Breast epithelium (tissue), 4 donors: ENCODE measurements at places on chromosomes 12 and 14. TPM values are rescaled to one million over a fixed set of nuclear protein-coding genes. Genes with fewer than 3 reads are reported as not detected.

The ESPL1 gene
- total RNA-seq, result 1.3 TPM

The DUSP6 gene
- 97.5 TPM for total RNA-seq

The RND1 gene
- total RNA-seq, result 3.3 TPM

The IFNG gene
- not detected for total RNA-seq

The LRP1-AS gene
- total RNA-seq, result not detected

The C12orf60 gene
- 1.4 TPM for total RNA-seq

The ZFHX2 gene
- total RNA-seq, result 1.2 TPM

- H3K27me3 ChIP-seq, result no peaks in the 10 kb centered on the region
- peak overlapping the region; percentile 21 for H3K27ac ChIP-seq
- no peak overlapping the region for H3K4me3 ChIP-seq
- DNase-seq, result no peak
Measured at GRCh38 chr12:106759526-106760183, 14.8 kb upstream of the RIC8B start.

- no peaks in the 10 kb centered on the region for H3K36me3 ChIP-seq
- DNase-seq, result no peak
- no peak overlapping the region for H3K27ac ChIP-seq
Measured at GRCh38 chr12:109892748-109893147, 7.3 kb upstream of the TCHP start.

DNA sequence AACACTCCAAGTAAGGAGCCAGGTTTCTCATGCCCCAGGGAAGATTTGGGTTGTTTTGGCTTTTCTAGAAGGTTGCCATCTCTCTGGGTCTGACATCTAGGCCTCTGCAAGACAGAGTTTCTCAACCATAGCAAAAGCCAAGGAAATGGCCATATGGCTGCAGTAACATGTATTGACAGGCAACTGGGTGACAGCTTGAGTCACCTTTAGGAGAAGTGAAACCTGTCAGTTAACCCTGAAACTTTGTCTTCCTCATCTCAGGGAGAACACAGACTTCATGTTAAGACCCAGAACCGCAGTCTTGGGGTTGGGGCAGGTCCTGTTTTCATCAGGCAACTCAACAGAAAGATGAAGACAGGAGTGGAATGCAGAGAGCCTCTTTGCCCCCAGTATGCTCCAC lies 46.0 kb upstream of the PLBD1 start:
- H3K36me3 ChIP-seq, result no peaks in the 10 kb centered on the region
- no peaks in the 10 kb centered on the region for H3K4me1 ChIP-seq
- no peaks in the 10 kb centered on the region for H3K27me3 ChIP-seq
- no peak overlapping the region for H3K27ac ChIP-seq
- no peak for DNase-seq

DNA sequence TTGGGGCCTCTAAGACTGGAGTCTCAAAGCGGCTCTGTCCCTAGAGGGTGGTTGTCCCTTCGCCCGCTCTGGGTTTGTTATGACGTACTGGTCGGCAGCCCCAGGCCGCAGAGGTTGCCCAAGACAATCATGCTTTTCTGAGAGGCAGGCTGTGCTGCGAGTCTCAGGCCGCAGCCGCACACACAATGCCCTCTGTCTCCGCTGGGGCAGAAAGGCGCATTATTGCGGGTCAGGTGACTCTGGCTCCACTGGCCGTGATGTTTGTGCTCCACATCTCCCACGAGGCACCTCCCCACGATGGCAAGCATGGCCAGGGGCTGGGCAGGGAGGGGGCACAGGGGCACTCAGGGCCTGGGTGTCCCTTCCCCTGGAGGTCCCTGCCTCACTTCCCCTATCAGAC lies 21.0 kb upstream of the PLEKHG3 start:
- H3K4me1 ChIP-seq, result no peaks in the 10 kb centered on the region
- H3K27ac ChIP-seq, result peak overlapping the region; percentile 83
- H3K36me3 ChIP-seq, result no peaks in the 10 kb centered on the region
- H3K27me3 ChIP-seq, result no peaks in the 10 kb centered on the region

- H3K27ac ChIP-seq, result no peak overlapping the region
- no peaks in the 10 kb centered on the region for H3K4me1 ChIP-seq
- no peaks in the 10 kb centered on the region for H3K36me3 ChIP-seq
- H3K27me3 ChIP-seq, result no peaks in the 10 kb centered on the region
- DNase-seq, result no peak
Measured at GRCh38 chr12:15679151-15679550, 110.0 kb downstream of the EPS8 start.

DNA sequence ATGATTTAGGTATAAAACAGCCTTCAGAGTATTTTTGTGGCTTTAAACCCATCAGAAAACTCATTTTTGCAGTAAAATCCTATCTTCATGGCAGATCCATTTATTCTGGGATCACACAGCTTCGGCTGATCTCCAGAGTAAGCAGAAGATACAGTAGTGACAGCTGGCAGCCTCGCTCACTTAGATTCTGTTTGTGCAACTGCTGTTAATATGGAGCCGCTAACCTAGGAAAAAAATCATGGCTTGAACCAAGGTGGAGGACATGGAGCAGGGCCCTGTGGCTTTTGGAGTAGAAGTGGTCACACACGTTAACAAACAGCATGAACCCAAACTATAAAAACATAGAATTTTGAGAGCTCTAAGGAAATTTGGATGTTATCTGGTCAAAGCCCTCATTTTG lies 137.2 kb upstream of the ARHGAP5 start:
- no peaks in the 10 kb centered on the region for H3K27me3 ChIP-seq
- H3K4me3 ChIP-seq, result no peak overlapping the region
- DNase-seq, result no peak
- no peak overlapping the region for H3K27ac ChIP-seq

- H3K4me1 ChIP-seq, result no peaks in the 10 kb centered on the region
- H3K4me3 ChIP-seq, result no peak overlapping the region
- DNase-seq, result no peak
- peak overlapping the region; percentile 10 for H3K27ac ChIP-seq
- H3K36me3 ChIP-seq, result no peaks in the 10 kb centered on the region
Measured at GRCh38 chr12:64674367-64674922, 64.2 kb downstream of the RASSF3 start.

GRCh38 chr12:52210186-52210924 lies 18.5 kb upstream of the KRT80 start:
- DNase-seq, result peak; percentile 46
- peak overlapping the region; percentile 18 for H3K27ac ChIP-seq
- H3K4me1 ChIP-seq, result no peaks in the 10 kb centered on the region

- H3K4me3 ChIP-seq, result no peak overlapping the region
- no peak overlapping the region for H3K27ac ChIP-seq
- H3K4me1 ChIP-seq, result no peaks in the 10 kb centered on the region
- H3K36me3 ChIP-seq, result no peaks in the 10 kb centered on the region
Measured at GRCh38 chr12:66115071-66115600, 15.4 kb downstream of the LLPH start.

- no peak overlapping the region for H3K27ac ChIP-seq
- no peaks in the 10 kb centered on the region for H3K4me1 ChIP-seq
- no peak overlapping the region for H3K4me3 ChIP-seq
- H3K27me3 ChIP-seq, result no peaks in the 10 kb centered on the region
- H3K36me3 ChIP-seq, result no peaks in the 10 kb centered on the region
- DNase-seq, result no peak
Measured at GRCh38 chr14:92382677-92383076, 59.7 kb downstream of the SLC24A4 start.

GRCh38 chr12:4284306-4284705 lies 10.7 kb downstream of the CCND2 start:
- H3K27ac ChIP-seq, result no peak overlapping the region
- no peaks in the 10 kb centered on the region for H3K36me3 ChIP-seq
- no peak for DNase-seq
- no peak overlapping the region for H3K4me3 ChIP-seq
- H3K4me1 ChIP-seq, result no peaks in the 10 kb centered on the region

GRCh38 chr14:86072116-86072894 lies 542.4 kb downstream of the FLRT2 start:
- DNase-seq, result no peak
- no peak overlapping the region for H3K27ac ChIP-seq
- H3K27me3 ChIP-seq, result no peaks in the 10 kb centered on the region
- no peaks in the 10 kb centered on the region for H3K4me1 ChIP-seq

- peaks cover 2% of the 10 kb centered on the region for H3K4me1 ChIP-seq
- H3K4me3 ChIP-seq, result no peak overlapping the region
- H3K36me3 ChIP-seq, result no peaks in the 10 kb centered on the region
Measured at GRCh38 chr14:90518069-90518940, 121.5 kb downstream of the CALM1 start.
